COR-L47 (cell line): ENCODE measurements at places on chromosomes 12 and 14.

- no peak for DNase-seq
Observed at GRCh38 chr12:56082967-56083366, 3.0 kb downstream of the ERBB3 start.

GRCh38 chr12:116709768-116710167 lies 28.1 kb downstream of the SPRING1 start:
- no peak for DNase-seq

DNA sequence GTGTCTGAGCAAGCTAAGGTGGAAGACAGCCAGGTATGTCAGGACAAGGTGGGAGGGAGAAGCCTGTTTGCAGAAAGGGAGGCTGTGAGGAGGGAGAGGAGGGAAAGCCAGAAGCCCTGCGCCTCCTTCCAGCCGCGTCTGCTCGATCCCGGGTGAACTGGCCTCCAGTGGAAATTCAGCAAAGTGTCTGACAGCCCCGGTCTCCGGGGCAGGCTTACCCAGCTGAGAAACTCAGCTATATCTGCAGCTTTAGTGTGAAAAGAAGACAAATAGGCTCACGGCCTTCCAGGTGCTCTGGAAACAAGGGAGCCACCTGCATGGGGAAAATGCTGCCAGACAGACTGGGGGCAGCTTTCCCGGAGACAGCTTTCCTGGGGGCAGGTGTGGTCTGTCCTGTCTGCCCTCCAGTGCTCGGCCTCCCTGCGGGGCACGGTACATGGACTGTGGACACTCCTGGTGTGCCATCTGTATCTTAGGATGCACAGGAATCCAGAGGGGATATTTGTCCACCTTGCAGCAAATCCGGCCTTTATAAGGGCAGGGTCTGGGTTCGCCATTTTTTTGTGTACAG lies 6.3 kb downstream of the RFLNA start:
- no peak for DNase-seq

- DNase-seq, result no peak
Observed at GRCh38 chr12:49843411-49843810, 505 bp upstream of the BCDIN3D start.

- no peak for DNase-seq
Observed at GRCh38 chr12:110591451-110592051, 8.4 kb upstream of the PPTC7 start.

GRCh38 chr14:70050136-70050535 lies 138.6 kb downstream of the SLC8A3 start:
- no peak for DNase-seq

DNA sequence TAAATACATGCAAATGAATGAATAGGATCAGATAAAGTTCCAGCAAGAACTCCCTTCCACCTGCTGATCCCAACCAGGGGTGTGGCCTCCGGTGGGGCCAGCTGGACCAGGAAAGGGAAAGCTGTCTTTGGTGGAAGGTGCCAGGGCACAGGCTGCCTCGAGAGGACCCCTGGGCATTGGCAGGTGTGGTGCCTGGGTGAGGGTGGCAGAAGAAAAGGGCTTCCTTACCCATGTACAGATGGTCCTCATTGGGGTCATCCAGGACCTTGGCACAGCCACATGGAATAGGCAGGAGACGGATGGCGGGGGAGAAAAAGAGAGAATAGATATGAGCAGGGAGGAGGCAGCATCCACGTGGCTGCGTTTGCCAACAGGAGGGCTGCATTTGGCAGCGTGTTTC lies 36.4 kb downstream of the CAMKK2 start:
- no peak for DNase-seq
